ENCODE measurements at places on chromosomes 16 and 17. TPM values are rescaled to one million over a fixed set of nuclear protein-coding genes. Genes with fewer than 3 reads are reported as not detected.

- peak; percentile 58 for DNase-seq
These were observed 123.6 kb downstream of the OR1D5 start for GRCh38 chr17:2939714-2940351.

DNA sequence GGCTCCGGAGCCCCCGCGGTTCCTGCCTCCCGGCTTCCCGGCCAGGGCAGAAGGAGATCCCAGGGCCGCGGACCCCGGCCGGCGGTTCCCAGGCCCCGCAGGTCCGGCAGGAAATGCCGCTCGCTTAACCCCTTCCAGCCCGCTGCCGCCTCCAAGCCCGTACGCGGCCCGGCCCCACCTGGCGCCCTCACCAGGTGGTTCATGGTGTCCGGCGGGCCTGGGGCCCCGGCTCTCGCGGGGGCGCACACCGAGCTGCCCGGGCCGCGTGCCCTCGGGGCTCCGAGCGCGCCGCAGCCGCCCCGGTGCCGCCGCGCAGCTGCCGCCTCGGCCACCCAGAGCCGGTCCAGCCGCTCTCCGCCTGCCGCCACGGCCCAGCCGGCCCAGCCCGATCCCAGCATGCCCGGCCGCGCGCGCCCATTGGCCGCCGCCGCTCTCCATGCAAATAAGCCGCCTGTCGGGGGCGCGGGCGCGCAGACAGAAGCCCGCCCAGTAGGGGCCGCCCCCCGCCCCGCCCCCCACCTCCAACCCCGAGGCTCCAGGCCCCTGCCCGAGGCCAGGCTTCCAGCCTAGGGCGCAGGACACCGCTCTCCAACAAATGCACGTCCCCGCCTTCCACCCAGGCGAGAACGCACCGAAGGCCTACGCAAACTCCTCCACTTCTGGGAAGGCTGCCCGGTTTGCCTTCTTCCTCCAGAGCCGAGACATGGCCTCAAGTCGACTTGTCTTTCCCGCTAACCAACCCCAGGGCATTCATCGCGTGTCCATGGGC lies at the start of gene BCAR1:
Gene BCAR1 (minus strand): TSS at position 345 of the 769 bp plus-strand sequence. CDS start 142 bp downstream, at position 203.
- DNase-seq = peak; percentile 91

GRCh38 chr17:869567-870525 lies 87.7 kb downstream of the MRM3 start:
- peak; percentile 49 for DNase-seq

GRCh38 chr16:50304467-50305440 lies 38.4 kb downstream of the ADCY7 start:
- DNase-seq = peak; percentile 24

DNA sequence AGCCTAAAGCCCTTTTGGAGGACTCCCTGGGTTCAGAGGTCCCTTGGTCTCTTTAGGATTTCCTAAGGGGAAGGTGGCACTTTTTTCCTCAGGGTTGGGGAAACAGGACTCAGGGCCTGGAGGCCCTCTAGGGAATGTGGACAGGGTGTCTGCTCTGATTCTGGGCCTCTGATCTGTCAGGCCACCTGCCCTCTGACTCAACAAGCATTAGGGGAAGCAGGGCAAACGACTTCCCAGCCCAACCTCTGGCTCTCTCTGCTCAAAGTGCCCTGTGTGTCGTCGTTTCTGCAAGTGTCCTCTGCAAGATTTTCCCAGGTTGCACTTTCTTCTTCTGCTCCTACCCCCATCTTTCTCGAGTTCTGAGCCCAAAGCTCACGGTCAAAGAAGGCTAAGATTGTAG lies 6.6 kb upstream of the IGFBP4 start:
- DNase-seq = no peak

- no peak for DNase-seq
These were observed 3.1 kb upstream of the SPATA32 start for GRCh38 chr17:45264988-45265387.

Gene PLK1
- 15.6 TPM for total RNA-seq

Gene KRT9
- not detected for total RNA-seq

Gene SGF29
- 21.7 TPM for total RNA-seq

All from left colon (tissue), 2 donors.